Activated naive CD8-positive, alpha-beta T cell treated with anti-CD3 and anti-CD28 coated beads for 36 hours (primary cell): ENCODE measurements at places on chromosomes 7 and 10. TPM values are rescaled to one million over a fixed set of nuclear protein-coding genes. Genes with fewer than 3 reads are reported as not detected.
A peak's percentile ranks its signal among the peaks of the same experiment; 100 is the strongest.

GRCh38 chr7:94996369-94996768 lies 89.0 kb downstream of the PPP1R9A start:
- no peaks in the 10 kb centered on the region for H3K27me3 ChIP-seq
- no peak for DNase-seq
- H3K4me3 ChIP-seq: no peak overlapping the region
- no peak overlapping the region for H3K27ac ChIP-seq
- no peaks in the 10 kb centered on the region for H3K4me1 ChIP-seq

The CRTAC1 gene
- total RNA-seq: not detected

The TMEM213 gene
- not detected for total RNA-seq

- no peak for DNase-seq
- no peak overlapping the region for H3K4me3 ChIP-seq
Observed at GRCh38 chr7:40371806-40372440, 237.1 kb downstream of the SUGCT start.

- no peak overlapping the region for H3K27ac ChIP-seq
- peaks cover 15% of the 10 kb centered on the region for H3K36me3 ChIP-seq
- DNase-seq: no peak
- H3K27me3 ChIP-seq: no peaks in the 10 kb centered on the region
- H3K4me1 ChIP-seq: no peaks in the 10 kb centered on the region
Observed at GRCh38 chr7:105141068-105141467, 127.1 kb downstream of the KMT2E start.

The TRIM50 gene
- not detected for total RNA-seq

The ZNF438 gene
- 2.1 TPM for total RNA-seq

DNA sequence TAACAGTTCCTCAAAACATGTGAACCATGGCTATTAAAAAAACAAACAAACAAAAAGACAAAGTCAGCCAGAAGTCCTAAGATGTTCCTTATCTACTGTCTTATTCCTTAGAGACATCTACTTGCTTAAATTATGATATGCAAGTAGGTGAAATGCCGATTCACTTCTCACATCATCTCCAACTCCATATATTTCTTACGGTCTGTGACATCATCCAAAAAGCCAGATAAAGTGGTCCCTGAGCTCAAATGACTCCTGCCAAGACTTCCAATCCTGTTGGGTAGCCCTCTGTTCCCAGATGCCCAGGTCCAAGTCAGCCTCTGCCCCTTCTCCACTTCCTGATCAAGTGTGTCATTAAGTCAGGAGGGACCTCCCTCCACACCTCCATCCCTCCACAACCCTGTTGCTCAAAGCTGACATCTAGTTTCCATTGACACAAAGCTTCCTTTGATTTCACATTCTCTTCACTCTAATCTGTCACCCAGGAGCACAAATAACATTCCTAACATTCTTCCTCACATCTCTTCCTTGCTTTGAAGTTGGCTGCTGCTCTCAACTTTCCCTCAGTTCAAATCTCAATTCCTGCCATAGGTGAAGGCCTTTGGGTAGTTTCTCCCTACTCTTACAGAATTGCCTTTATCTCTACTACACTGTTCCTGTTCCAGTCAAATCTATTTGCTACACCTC lies 56.1 kb upstream of the PDLIM1 start:
- no peak overlapping the region for H3K4me3 ChIP-seq
- H3K36me3 ChIP-seq: no peaks in the 10 kb centered on the region
- no peaks in the 10 kb centered on the region for H3K4me1 ChIP-seq
- no peak for DNase-seq
- no peak overlapping the region for H3K27ac ChIP-seq
- no peaks in the 10 kb centered on the region for H3K27me3 ChIP-seq

DNA sequence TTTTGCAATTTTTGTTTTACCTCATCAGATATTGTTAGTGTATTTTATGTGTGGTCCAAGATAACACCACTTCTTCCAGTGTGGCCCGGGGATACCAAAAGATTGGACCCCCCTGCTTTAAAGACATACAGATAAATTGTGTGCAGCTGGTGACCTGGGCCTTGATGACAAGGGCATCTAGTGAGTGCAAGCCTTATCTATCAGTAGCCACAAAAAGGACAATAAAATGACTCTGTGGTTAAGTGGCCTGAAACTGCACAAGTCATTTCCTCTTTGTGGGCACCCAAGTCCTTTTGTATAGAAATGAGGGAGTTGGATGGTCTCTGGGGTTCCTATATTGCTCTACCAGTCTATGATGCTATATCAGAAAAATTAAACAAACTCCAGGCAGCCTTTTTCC lies 98.1 kb downstream of the PARD3 start:
- no peaks in the 10 kb centered on the region for H3K4me1 ChIP-seq
- no peak overlapping the region for H3K4me3 ChIP-seq
- no peaks in the 10 kb centered on the region for H3K36me3 ChIP-seq
- DNase-seq: no peak
- H3K27me3 ChIP-seq: peaks cover 2% of the 10 kb centered on the region

DNA sequence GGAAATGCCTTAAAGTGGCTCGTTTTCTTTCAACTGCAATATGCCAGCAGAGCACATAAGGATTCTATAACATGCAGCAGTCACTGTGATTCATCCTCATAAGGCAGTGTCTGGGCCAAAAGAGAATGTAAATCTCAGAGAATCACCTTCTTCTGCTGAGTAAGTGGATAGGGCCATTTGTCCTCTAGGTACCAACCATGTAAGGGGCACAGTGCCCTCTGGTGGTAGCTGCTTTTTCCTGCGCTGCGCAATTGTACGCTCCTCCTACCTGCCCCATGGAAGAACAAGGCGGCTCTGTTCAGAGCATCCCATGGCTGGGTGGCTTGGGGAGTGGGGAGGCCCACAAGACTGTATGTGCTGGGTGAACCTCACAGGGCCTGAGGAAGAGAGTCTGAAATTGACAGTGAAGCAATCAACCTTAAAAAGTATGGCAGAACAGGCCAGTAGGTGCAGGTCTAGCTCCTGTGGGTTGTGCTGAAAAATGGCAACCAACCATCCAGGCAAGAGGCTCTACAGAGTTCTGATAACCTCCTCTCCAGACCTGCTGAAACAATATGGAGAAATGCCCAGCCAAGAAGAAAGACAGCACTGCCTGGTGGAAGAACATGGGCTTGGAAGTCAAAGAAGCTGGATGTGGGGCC lies 78.6 kb upstream of the C10orf90 start:
- H3K27ac ChIP-seq: no peak overlapping the region
- H3K36me3 ChIP-seq: no peaks in the 10 kb centered on the region
- H3K27me3 ChIP-seq: no peaks in the 10 kb centered on the region
- H3K4me3 ChIP-seq: no peak overlapping the region
- no peaks in the 10 kb centered on the region for H3K4me1 ChIP-seq
- DNase-seq: peak; percentile 40

GRCh38 chr7:30046127-30046770 lies 18.0 kb downstream of the PLEKHA8 start:
- H3K4me1 ChIP-seq: no peaks in the 10 kb centered on the region
- no peaks in the 10 kb centered on the region for H3K27me3 ChIP-seq
- DNase-seq: no peak
- H3K36me3 ChIP-seq: peaks cover 4% of the 10 kb centered on the region
- H3K27ac ChIP-seq: no peak overlapping the region

- no peak for DNase-seq
- H3K27ac ChIP-seq: peak overlapping the region; percentile 93
- H3K36me3 ChIP-seq: peaks cover 78% of the 10 kb centered on the region
- H3K4me1 ChIP-seq: peaks cover 42% of the 10 kb centered on the region
- H3K27me3 ChIP-seq: no peaks in the 10 kb centered on the region
- H3K4me3 ChIP-seq: no peak overlapping the region
Observed at GRCh38 chr7:3027005-3027845, 16.4 kb downstream of the CARD11 start.

The NEURL1 gene
- 3.1 TPM for total RNA-seq

The C10orf53 gene
- not detected for total RNA-seq

DNA sequence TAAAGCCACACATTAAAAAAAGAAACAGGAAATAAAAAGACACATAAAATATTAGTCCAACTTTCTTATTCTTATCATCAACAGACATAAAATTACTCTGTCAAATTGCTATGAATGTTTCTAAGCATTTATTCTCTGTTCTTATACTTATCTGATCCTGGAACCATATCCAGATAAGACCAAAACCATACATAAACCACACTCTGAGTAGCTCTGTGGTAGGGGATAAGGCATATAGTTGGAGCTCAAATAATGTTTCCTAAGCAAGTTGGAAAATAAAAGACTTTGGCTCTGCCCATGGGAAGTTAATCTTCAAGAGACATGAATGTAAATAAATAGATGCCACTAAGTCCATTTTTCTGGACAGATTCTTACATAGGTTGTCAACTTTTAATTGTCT lies 103.1 kb upstream of the PLXDC2 start:
- no peaks in the 10 kb centered on the region for H3K4me1 ChIP-seq
- no peak for DNase-seq
- no peaks in the 10 kb centered on the region for H3K27me3 ChIP-seq
- H3K36me3 ChIP-seq: no peaks in the 10 kb centered on the region
- H3K27ac ChIP-seq: no peak overlapping the region

GRCh38 chr10:20396205-20396604 lies 500.9 kb downstream of the NEBL start:
- no peak overlapping the region for H3K4me3 ChIP-seq
- H3K27ac ChIP-seq: no peak overlapping the region
- no peaks in the 10 kb centered on the region for H3K36me3 ChIP-seq
- no peaks in the 10 kb centered on the region for H3K27me3 ChIP-seq
- no peak for DNase-seq

The MYPN gene
- total RNA-seq: not detected

GRCh38 chr7:460374-461116 lies 59.1 kb downstream of the PDGFA start:
- no peak for DNase-seq
- no peak overlapping the region for H3K4me3 ChIP-seq
- no peaks in the 10 kb centered on the region for H3K27me3 ChIP-seq
- no peaks in the 10 kb centered on the region for H3K4me1 ChIP-seq

- no peak overlapping the region for H3K27ac ChIP-seq
- no peak for DNase-seq
- H3K4me1 ChIP-seq: no peaks in the 10 kb centered on the region
- no peaks in the 10 kb centered on the region for H3K27me3 ChIP-seq
- H3K36me3 ChIP-seq: peaks cover 11% of the 10 kb centered on the region
Observed at GRCh38 chr10:70425096-70425495, 16.4 kb downstream of the NODAL start.

- no peaks in the 10 kb centered on the region for H3K36me3 ChIP-seq
- no peaks in the 10 kb centered on the region for H3K4me1 ChIP-seq
- no peak overlapping the region for H3K27ac ChIP-seq
- H3K27me3 ChIP-seq: no peaks in the 10 kb centered on the region
Observed at GRCh38 chr7:78718212-78718611, 735.3 kb downstream of the MAGI2 start.

The ACTL6B gene
- not detected for total RNA-seq

DNA sequence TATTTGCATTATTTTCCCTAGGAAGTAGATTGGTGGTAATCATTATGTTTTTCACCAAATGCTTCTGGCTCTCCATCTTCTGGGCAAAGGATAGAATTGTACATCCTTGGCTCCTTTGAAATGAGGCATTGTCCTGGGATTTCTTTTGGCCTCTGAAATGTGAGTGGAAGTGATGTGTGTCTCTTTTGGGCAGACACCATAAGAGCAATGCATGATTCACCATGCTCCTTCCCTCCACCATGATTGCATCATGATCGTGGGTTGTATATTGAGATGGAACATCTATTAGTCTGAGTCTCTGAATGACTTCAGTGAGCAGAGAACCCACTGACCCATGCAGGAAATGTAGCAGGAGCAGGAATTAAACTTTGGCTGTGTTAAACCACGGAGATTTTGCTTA lies 49.2 kb downstream of the ADRA2A start:
- DNase-seq: no peak
- peaks cover 17% of the 10 kb centered on the region for H3K27me3 ChIP-seq
- no peak overlapping the region for H3K27ac ChIP-seq
- no peaks in the 10 kb centered on the region for H3K4me1 ChIP-seq
- H3K36me3 ChIP-seq: no peaks in the 10 kb centered on the region

DNA sequence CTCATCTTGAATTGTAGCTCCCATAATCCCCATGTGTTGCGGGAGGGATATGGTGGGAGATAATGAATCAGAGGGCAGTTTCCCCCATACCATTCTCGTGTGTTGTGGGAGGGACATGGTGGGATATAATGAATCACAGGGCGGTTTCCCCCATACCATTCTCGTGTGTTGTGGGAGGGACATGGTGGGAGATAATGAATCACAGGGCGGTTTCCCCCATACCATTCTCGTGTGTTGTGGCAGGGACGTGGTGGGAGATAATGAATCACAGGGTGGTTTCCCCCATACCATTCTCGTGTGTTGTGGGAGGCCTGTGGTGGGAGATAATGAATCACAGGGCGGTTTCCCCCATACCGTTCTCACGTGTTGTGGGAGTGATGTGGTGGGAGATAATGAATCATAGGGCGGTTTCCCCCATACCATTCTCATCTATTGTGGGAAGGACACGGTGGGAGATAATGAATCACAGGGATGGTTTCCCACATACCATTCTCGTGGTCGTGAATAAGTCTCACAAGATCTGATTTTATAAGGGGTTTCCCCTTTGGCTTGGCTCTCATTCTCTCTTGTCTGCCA lies 271.0 kb downstream of the MAD1L1 start:
- peaks cover 80% of the 10 kb centered on the region for H3K36me3 ChIP-seq
- H3K4me1 ChIP-seq: peaks cover 19% of the 10 kb centered on the region
- DNase-seq: peak; percentile 72
- H3K4me3 ChIP-seq: no peak overlapping the region

DNA sequence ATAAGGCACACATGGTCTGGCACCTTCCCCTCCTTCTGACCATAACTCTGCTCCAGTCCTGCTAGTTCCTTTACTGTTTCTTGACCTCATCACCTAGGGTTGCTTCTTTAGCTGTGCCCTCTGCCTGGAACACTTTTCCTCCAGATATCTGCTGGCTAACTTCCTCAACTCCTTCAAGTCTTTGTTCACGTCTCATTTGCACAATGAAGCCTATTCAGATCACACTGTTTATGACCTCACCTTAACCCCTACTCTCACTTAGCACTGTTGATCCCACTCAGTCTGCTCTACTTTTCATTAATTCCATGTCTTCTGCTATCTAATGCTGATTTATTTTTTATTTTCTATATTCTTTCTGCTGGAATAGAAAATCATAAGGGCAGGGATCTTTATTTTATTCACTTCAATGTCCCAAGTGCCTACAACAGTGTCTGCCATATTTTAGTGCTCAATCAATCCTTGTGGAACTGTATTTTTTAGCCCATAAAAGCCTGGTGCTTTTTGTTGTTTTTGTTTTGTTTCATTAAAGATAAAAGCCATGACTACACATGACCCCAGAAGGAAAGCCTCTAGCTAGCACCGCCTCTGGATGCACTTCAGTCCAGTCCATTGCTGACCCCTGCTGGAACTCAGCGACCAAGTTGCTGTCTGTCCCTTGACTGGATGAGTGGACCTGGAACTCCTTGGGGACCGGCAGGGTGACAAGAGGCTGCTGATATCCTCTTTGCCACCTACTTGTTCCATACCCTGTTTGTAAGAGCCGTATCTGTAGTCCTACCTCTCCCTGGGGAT lies 12.3 kb downstream of the KLF14 start:
- H3K27me3 ChIP-seq: peaks cover 30% of the 10 kb centered on the region
- H3K36me3 ChIP-seq: no peaks in the 10 kb centered on the region
- no peak overlapping the region for H3K4me3 ChIP-seq

The NODAL gene
- total RNA-seq: not detected

DNA sequence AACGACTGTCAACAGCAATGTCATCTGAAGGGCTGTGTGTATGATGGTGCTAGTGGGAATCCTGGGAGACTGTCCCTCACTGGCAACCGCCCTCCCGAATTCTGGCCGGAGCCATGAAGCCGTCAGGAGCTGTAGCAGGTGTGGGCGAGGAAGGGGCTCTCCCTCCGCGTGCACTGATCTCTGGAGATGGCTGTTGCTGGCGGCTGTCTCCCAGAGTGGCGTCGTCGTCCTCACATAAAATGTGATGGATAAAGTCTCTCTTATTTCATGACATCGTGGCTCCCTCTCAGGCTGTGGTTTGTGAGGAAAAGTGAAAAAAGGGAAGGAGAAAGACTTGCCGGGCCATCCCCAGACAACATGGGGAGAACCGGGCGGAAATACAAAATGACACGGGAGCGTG lies 216.5 kb downstream of the DNAJB6 start:
- no peaks in the 10 kb centered on the region for H3K27me3 ChIP-seq
- H3K27ac ChIP-seq: no peak overlapping the region
- no peaks in the 10 kb centered on the region for H3K36me3 ChIP-seq
- no peaks in the 10 kb centered on the region for H3K4me1 ChIP-seq
- no peak for DNase-seq
